Omental fat pad (tissue), 4 donors: ENCODE measurements at places on chromosomes 16 and 17.

- no peak for DNase-seq
Observed at GRCh38 chr16:10282367-10282766, 100.1 kb upstream of the GRIN2A start.

DNA sequence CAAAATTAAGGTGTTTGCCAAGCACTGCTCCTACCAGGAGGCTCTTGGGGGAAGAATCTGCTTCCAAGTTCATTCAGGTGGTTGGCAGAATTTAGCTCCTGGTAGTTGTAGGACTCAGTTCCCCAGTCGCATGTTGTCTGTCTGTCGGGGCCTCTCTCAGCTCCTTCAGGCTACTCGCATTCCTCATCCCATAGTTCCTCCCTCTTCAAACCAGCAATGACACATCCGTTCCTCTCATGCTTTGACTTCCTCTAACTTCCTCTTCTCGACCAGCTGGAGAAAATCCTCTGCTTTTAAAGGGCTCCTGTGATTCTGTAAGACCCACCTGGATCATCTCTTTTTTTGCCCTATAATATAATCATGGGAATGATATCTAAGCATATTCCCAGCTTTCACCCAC lies 108.1 kb downstream of the PMP22 start:
- no peak for DNase-seq

DNA sequence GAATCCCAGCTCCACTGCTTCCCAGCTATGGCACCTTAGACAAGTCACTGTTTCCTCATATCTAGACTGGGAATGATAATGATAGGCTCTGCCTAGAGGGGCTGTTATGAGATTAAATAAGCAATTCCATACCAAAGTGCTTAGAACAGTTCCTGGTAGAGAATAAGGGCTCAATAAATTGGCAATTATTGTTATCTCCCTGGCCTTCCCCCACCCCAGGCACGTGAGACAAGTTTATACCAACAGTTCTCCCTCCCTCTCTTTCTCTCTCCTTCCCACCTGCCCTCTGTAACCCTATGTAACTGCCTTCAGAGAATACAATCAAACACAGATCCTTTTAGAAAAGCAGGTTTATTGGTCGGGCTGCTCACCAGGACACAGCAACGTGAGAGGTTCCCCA lies 13.9 kb upstream of the STAT3 start:
- DNase-seq = no peak

DNA sequence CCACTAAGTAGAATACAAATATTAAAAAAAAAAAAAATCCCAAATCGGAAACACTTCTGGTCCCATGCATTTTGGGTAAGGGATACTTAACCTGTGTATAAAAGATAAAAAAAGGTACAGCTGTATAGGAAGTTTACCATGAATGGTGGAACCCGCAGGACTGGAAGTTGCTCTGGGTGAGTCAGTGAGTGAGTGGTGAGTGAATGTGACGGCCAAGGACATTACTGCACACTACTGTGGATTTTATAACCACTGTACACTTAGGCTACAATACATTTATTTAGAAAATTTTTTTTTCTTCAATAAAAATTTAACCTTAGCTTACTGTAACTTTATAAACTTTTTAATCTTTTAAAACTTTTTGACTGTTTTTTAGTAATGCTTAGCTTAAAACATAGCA lies 71.3 kb upstream of the BCAR1 start:
- no peak for DNase-seq

DNA sequence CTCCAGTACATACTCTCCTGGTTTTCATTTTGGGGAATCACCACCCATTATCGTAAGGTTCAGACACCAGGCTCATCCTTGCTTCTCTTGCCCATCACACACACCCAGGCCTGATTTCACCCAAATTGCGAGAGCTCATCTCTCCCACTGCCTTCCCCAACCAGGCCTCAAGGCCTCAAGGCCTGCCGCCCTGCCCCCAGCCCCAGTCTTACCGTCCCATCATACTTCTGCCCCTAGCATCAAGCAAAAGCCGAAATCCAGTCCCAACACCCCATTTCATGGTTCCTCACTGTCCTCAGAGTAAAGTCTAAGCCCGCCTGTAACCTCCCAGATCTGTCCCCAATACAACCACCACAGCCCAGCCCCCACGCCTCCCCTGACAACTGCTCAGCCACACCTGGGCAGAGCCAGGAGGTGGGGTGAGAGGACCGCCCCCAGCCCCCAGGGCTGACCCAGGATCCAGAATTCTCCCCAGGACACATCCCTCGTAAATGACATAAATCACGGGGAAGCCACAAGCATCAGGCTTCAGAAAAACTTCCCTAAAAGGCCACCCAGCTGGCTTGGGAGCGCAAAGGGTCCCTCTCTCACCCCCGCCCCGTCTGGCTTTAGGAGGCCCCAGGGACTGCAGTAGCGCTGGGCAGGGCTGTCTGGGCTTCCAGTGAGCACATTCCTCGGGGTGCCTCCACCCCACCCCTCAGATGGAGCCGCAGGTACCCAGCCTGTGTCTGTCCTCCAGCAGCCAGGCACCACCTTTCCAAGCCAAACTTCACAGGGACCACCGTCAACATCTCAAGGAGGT lies 9.6 kb upstream of the P2RX1 start:
- no peak for DNase-seq

DNA sequence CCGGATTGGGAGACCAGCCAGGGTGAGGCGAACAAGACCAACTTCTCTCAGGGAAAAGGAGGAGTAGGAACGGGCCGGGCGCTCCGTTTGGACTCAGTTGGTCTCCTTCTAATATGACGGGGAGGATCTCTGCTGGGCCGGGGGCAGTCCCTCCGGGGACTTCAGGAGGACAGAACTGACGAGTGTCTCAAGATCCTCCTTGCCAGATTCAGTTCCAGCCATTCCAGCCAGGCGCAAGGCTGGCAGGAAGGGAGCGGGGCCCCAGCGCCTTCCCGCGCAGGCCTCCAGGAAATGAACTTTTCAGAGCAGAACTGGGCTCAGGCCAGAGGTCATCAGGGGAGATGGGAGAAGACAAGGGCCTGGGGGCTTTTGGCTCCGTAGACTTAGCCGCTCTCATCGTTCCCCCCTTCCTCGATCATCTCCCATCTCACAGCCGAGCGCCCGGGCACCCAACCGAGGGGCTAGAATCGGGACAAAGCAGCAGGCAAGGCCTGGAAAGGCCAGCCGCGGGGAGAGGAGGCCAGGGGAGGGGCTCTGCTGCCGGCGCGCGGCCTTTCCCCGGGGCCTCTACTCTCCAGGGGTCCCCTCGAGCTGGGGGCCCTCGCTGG lies 1.6 kb downstream of the ZNF423 start:
- DNase-seq = no peak

GRCh38 chr17:69997332-69997731 lies 77.7 kb upstream of the KCNJ16 start:
- DNase-seq = no peak

DNA sequence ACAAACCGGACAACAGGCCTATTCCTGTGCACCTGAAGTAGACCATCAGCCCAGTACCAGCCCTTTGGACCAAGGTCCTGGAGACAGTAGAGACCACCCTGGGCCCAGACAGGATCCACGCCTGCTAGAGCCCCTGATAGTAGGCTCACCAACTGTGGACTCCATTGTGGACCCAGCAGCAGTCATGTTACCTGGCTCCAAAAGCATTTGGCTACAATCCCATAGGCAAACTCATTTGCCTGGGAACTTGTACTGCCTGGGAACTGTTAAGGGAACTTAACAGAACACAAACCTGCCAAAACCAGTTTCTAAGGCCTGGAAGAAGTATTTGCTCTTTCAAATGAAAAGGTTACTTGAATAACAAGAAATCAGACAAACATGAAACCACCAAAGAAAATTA lies 10.0 kb upstream of the ACSM1 start:
- no peak for DNase-seq

- no peak for DNase-seq
Observed at GRCh38 chr17:8872705-8873435, 5.4 kb upstream of the PIK3R6 start.

DNA sequence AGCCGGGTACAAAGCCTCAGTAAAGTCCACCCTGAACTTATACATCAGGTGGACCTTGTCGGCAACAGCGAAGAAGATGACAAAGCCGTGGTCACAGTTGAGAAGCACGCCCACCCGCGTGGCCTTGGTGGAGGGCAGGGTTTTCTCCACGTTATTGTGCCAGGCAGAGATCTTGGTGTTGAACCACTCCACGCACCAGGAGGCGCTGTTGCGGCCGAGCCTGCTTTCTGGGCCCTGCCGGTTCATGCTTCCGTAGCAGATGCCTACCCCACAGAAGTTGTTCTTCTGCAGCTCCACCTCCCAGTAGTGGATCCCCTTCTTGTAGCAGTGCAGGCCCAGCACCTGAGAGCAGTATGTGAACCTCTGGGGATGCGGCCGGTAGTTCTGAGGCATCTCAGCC lies 22.1 kb downstream of the TRIM25 start:
- DNase-seq = no peak

- DNase-seq = no peak
Observed at GRCh38 chr16:82886146-82886545, 259.4 kb downstream of the CDH13 start.

GRCh38 chr17:4453812-4454591 lies 20.3 kb downstream of the SPNS3 start:
- no peak for DNase-seq
